ENCODE measurements at places on chromosomes 4 and X. TPM values are rescaled to one million over a fixed set of nuclear protein-coding genes. Genes with fewer than 3 reads are reported as not detected.
A peak's percentile ranks its signal among the peaks of the same experiment; 100 is the strongest.

DNA sequence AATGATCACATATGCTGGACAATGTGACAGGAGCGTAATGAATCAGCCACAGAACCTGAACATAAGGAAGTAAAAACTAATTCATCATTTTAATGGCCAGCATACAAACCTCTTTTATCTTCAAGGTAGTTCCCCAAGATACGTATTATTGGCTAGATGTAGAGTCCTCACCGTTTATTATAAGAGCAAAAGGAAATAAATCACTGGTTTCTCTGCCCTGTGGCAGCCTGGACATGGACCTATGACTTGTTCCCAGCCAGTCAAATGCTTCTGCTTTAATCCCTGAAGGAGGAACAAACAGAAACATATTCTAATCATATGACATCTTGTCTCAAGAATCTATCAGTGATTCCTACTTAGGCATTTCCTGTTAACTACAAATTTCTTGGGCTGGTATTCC is 86.8 kb upstream of the FAM241A start:
- DNase-seq = no peak

GRCh38 chrX:21708116-21708515 is 49.8 kb downstream of the SMPX start:
- DNase-seq = peak; percentile 36

The RASGEF1B gene
- 5.3 TPM for total RNA-seq

GRCh38 chr4:181821039-181822004 is 421.9 kb upstream of the TENM3 start:
- DNase-seq = peak; percentile 22

The GAGE12H gene
- total RNA-seq = not detected

Measured in GM23338 (cell line).